Fibroblast of gingiva (primary cell): ENCODE measurements at places on chromosomes 16 and 17.

GRCh38 chr17:31195305-31195704, 100.5 kb downstream of the NF1 start:
- DNase-seq, result no peak

- no peak for DNase-seq
These were observed 20.3 kb downstream of the GSE1 start for GRCh38 chr16:85633438-85633743.

DNA sequence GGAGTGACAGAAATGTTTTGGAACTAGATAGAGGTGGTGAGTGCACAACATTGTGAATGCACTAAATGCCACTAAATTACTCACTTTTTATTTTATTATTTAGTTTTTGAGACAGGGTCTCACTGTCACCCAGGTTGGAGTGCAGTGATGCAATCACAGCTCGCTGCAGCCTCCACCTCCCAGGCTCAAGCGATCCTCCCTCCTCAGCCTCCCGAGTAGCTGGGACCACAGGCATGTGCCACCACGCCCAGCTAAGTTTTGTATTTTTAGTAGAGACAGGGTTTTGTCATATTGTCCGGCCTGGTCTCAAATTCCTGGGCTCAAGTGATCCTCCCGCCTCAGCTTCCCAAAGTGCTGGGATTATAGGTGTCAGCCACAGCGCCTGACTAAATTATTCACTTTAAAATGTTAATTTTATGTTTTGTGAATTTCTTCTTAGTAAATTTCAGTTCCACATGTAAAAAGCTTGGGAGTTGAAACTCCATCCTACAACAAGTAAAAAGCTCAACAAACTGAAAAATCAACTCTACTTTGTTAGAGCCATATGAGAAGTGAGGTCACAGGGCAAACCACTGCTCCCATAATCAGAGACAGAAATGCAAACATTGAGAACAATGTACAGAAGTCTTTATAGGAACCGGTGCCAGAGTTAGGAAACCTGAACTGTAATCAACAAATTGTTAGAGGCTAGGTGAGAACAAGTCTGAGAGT, 13.8 kb upstream of the SLC5A10 start:
- no peak for DNase-seq

DNA sequence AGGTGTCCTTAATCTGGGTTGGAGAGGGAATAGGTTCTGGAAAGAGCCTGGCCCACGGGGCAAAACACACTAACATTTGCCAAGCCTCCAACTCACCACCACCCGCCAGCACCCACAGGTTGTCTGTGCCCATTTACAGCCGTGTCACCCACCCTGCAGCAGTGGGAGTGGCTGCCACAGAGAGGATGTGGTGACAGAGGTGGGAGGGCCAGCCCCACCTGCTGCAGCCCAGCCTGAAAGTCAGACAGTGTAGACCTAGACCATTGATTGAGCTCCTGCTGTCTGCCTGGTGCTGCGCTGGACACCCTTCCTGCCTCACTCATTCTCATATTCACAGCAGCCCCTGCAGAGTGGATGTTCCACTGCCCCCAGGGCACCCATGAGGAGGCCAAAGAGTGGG, 44.7 kb downstream of the IL21R start:
- DNase-seq, result no peak

- no peak for DNase-seq
These were observed 14.6 kb downstream of the CYLD start for GRCh38 chr16:50756473-50756872.

- DNase-seq, result peak; percentile 83
These were observed 18.2 kb upstream of the IL17C start for GRCh38 chr16:88619859-88620815.

DNA sequence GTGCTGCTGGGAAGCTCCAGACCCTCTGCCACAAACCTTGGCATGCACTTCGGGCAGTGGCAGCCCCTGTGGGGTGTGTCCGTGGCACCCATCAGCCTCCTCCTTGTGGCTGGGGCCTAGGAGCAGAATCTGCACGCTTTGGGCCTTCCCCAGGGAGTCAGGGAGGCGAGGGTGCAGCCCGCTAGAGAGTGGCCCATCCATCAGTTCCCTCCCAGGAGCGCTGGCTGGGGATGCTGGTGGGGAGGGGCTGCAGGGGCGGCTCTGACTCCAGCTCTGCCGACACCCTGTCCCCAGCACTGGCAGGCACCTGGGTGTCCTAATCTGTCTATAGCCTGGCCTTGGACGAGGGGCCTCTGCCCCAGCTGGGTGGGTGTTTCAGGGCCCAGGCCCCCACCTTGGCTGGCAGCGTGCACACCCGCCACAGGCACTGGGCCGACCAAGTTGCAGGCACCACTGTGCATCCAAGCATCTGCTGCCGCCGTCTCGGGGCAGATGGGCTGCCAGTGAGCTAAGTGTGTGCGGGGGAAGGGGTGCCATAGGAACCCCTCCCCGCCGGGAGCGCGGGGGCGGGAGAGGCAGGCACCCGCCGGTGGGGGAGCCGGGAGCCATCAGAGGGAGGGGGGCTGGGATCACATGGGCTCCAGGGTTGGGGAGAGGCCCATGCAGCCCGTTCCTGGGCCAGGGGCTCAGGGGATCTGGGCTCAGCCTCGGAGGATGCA, 30.2 kb downstream of the ENDOV start:
- DNase-seq, result no peak

DNA sequence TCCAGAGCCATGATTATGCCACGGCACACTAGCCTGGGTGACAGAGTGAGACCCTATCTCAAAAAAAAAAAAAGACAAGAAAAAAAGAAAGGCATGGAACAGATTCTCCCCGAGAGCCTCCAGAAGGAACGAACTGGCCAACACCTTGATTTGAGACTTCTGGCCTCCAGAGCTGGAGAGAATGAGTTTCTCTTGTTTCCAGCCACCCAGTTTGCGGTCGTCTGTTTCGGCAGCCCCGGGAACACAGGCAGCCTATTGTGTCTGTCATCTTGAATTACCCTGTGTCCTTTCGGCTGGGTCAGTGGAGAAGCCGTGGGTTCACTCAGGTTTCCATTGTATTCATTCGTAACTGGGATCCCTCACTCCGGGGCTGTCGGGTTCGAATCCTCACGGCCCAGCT, 83.9 kb downstream of the RPA1 start:
- no peak for DNase-seq

- DNase-seq, result peak; percentile 61
These were observed 23.2 kb upstream of the NAGLU start for GRCh38 chr17:42512733-42513251.

GRCh38 chr16:2751577-2752034, 832 bp upstream of the SRRM2 start:
- no peak for DNase-seq

- no peak for DNase-seq
These were observed 20.0 kb downstream of the ATP2A1 start for GRCh38 chr16:28898266-28898665.

- DNase-seq, result peak; percentile 55
These were observed at the start of gene CBX2 for GRCh38 chr17:79777894-79778503. Gene CBX2, plus strand, starts transcription at chr17:79778148. Its CDS starts 88 bp downstream, at chr17:79778236.

DNA sequence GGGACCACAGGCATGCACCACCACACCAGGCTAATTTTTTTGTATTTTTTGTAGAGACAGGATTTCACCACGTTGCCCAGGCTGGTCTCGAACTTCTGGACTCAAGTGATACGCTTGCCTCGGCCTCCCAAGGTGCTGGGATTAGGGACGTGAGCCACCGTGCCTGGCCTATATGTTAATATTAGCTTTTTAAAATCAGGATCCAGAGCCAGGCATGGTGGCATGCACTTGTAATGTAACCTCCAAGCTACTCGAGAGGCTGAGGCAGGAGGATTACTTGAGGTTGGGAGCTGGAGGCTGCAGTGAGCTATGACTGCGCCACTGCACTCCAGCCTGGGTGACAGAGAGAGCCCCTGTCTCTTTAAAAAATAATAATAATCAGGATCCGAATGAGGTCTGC, 8.5 kb upstream of the ADCY7 start:
- DNase-seq, result no peak

- DNase-seq, result no peak
These were observed 79.9 kb downstream of the GPRC5B start for GRCh38 chr16:19804538-19805323.

DNA sequence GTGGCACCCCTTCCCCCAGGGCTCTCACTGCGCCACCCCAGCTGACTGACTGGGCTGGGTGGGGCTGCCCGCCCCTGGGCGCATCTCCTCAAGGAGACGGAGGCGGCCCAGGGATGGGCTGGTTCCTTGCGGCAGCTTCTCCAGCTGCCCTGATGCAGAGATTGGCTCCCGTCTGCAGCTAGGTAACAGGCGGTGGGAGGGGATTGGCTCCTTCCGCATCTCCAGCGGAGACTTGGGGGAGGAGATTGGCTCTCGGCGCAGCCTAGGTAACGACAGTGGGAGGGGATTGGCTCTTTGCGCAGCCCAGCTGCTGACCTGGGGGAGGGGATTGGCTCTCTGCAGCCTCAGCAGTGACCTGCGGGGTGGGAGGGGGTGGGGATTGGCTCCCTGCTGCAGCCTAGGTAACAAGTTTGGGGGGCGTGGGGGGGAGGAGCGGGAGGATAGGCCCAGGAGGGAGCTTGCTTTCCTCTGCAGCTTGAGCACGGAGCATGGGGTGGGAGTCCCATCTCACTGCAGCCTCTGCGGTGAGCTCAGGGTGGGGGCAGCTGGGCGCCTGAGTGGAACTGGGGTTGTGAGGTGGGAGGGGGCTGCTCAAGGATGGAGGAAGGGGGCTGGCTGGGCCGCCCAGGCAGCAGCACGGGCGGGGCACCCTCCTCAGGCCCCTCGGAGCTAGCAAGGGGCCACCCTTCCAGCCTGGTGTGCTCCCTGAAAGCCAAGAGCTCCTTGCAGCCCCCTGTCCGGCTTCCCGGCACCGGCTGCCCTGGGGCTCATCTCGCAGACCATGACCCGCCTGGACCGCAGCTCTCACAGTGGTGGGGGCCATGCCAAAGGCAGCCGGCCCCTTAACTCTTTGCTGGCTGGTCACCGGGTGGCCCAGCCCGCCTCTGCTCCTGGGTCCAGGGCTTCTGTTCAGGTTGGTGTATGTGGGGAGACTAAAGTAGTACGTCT, 6.4 kb downstream of the NFE2L1 start:
- peak; percentile 61 for DNase-seq
